ENCODE measurements at places on chromosomes 2 and 18. TPM values are rescaled to one million over a fixed set of nuclear protein-coding genes. Genes with fewer than 3 reads are reported as not detected.

PLB1 gene
- 1.0 TPM for total RNA-seq

PLCD4 gene
- total RNA-seq = not detected

MEIS1 gene
- 84.6 TPM for total RNA-seq

FBXO11 gene
- 25.1 TPM for total RNA-seq

RUFY4 gene
- total RNA-seq = not detected

D2HGDH gene
- 27.0 TPM for total RNA-seq

AGPS gene
- 18.4 TPM for total RNA-seq

TMEM182 gene
- 1.8 TPM for total RNA-seq

IL37 gene
- not detected for total RNA-seq

KCNG2 gene
- total RNA-seq = not detected

SLC39A10 gene
- 17.8 TPM for total RNA-seq

FTCDNL1 gene
- total RNA-seq = 2.6 TPM

DNAJB2 gene
- 60.3 TPM for total RNA-seq

INPP5D gene
- total RNA-seq = 8.8 TPM

GYPC gene
- total RNA-seq = 26.4 TPM

AMER3 gene
- 0.78 TPM for total RNA-seq

KCNIP3 gene
- 2.9 TPM for total RNA-seq

GTF2A1L gene
- total RNA-seq = 1.0 TPM

SPDYA gene
- total RNA-seq = 0.26 TPM

RNF138 gene
- 10.4 TPM for total RNA-seq

WNT10A gene
- total RNA-seq = not detected

TSGA10 gene
- 17.1 TPM for total RNA-seq

RGPD8 gene
- total RNA-seq = 22.7 TPM

REG3G gene
- 171 TPM for total RNA-seq

CCDC195 gene
- total RNA-seq = not detected

SCN9A gene
- 9.9 TPM for total RNA-seq

ABCG5 gene
- total RNA-seq = not detected

DUSP2 gene
- 6.0 TPM for total RNA-seq

ASXL3 gene
- total RNA-seq = 3.6 TPM

CERKL gene
- total RNA-seq = 0.52 TPM

ZNF804A gene
- total RNA-seq = not detected

WNT6 gene
- 1.0 TPM for total RNA-seq

EML6 gene
- total RNA-seq = 2.6 TPM

C2orf15 gene
- not detected for total RNA-seq

CPLX4 gene
- not detected for total RNA-seq

DTNA gene
- 32.2 TPM for total RNA-seq

Data from body of pancreas (tissue), 4 donors.